Activated CD8-positive, alpha-beta memory T cell treated with anti-CD3 and anti-CD28 coated beads for 4 hours (primary cell): ENCODE measurements at places on chromosomes 1 and 21.

DNA sequence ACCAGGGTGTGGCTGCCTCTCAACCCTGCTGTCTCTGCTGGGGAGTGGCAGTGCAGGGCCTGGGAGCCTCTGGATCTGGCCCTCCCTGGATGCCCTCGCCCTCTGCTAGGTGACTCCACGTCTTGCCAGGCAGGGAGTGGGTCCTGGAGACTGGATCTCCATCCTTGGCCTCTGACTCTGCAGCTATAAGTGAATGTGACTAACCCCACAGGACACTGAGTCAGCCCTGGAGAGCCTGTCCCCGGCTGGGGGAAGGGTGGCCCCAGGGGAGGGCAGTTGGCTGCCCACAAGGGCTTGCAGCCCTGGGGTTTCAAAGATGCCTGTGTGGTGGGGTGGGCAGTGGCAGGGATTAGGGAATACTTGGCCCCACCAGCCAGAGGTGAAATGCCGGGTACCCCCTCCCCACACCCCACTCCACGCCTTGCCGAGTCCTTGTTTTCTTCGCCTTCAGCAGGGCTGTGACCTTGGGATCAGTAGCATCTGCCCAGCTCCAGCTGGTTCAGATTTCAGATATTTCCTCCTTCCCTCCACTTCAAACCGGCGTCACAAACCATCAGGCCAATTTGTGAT lies 1.9 kb upstream of the MYBPH start:
- DNase-seq, result no peak

DNA sequence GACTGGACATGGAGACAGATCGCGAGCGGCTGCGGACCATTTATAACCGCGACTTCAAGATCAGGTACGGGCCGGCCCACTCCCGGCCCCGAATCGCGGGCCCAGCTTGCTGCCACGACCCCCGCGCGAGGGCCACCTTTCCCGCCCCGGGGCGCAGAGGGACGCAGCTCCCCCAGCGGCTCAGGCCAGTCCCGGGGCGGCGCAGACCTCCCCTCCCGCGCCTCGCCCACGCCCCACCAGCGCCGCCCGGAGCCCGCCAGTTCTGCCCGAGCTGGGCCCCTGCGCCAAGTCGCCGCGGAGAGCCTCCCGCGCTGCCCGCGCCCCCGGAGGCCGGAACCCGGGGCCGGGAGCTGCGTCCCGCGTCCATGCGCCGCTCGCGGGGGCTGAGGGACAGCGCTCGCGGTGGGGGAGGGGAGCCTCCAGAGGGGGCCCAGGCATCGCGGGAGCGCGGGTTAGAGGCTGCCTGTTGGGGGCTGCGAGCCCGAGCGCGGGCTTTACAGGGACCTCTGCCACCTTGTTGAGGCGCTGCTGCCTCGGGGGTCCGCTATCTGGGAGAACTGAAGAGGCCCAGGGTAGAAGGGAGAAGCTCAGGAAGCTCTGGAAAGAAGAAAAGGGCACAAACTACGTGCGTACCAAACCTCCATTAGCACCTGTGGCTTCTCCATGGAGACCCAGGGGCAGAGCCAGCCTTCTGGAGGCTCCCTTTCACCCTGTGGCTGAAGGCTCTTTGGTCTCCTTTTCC lies 698 bp downstream of the MOV10 start:
- no peak for DNase-seq

- no peak for DNase-seq
These were observed 485.3 kb upstream of the PTBP2 start for GRCh38 chr1:96236156-96236739.

- DNase-seq, result no peak
These were observed 403.7 kb downstream of the SIPA1L2 start for GRCh38 chr1:232226197-232226712.

DNA sequence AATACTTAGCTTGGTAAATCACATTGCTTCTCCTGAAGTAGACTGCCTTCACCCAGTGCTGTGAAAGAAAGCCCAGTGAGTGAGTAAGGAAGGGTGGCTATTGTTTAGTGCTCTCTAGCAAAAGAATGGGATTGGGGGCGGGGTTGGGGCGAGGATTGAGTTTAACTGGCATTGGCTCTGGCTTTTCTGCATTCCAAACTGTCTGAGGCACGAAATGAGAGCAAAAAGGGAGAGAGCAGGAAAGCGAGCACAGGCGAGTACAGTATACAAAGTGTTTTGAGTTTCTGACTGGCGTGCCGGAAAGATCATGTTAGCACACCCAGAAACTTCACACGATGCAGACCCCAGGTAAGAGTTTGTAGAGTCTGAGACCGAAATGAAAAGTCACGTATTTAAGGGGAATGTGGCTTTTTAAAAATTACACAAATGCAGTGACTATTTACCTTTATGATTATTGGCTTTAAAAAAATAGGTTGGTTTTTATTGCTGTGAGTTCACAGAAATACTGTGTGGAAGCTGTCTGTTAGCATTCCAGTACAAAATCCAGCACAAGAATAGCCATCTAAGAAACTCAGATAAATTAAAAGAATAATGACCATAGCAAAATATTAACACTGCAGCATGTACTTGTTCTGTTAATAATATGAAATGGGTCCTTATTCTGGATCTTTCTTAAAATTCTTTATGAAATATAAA lies 155.4 kb downstream of the CLEC20A start:
- DNase-seq, result no peak

GRCh38 chr1:8065369-8065768 lies 39.3 kb upstream of the ERRFI1 start:
- DNase-seq, result no peak

GRCh38 chr1:205593967-205594366 lies 37.8 kb downstream of the ELK4 start:
- no peak for DNase-seq
